Central memory CD4-positive, alpha-beta T cell (primary cell): ENCODE measurements at places on chromosomes 11 and 22.
A peak's percentile ranks its signal among the peaks of the same experiment; 100 is the strongest.

GRCh38 chr22:50674130-50674500, 1.5 kb downstream of the SHANK3 start:
- DNase-seq, result no peak

DNA sequence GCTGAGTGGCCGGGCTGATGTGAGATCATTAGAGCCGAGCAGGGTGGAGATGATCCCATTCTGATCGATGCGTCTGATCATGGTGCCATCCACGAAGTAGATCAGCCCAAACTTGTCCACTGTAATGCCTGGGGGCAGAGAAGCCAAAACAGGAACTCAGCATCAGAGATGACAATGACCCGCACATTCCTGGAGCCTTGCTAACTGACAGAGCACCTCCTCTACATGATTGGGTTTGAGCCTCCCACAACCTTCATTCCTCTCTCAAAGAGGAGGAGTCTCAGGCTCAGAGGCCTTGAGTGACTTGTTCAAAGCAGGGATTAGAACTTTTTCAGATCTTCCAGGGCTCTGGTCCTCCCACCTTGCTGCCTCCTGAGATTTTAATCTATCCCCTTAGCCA, 133.7 kb upstream of the NARS2 start:
- DNase-seq, result no peak

- DNase-seq, result no peak
Measured at GRCh38 chr11:128518493-128519207, 68.7 kb downstream of the ETS1 start.

GRCh38 chr22:47059076-47059475, 296.6 kb downstream of the TBC1D22A start:
- DNase-seq, result no peak

GRCh38 chr11:121723246-121723741, 270.5 kb upstream of the SORL1-AS1 start:
- no peak for DNase-seq

GRCh38 chr11:100766764-100767163, 79.7 kb downstream of the ARHGAP42 start:
- no peak for DNase-seq

DNA sequence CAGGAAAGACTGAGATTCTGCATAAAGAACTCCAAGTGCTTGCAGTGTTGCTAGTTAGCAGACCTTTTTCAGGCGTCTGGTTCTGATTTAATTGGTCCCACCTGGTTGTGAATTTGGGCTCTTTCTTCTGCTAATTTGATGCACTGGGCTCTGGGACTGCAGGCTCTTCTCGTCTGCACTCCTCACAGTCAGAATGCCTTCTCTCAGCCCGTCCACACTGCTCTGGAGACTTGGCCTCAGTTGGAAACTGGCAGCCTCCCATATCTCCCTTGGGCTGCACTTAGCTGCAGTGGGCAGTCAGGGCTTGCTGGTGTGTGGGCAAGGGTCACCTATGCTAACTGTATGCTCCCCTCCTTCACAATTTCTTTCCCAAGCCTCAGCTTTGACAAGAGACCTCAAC, 1.5 kb downstream of the TRIM6 start:
- no peak for DNase-seq

GRCh38 chr22:36829370-36830002, 12.7 kb upstream of the PVALB start:
- no peak for DNase-seq

DNA sequence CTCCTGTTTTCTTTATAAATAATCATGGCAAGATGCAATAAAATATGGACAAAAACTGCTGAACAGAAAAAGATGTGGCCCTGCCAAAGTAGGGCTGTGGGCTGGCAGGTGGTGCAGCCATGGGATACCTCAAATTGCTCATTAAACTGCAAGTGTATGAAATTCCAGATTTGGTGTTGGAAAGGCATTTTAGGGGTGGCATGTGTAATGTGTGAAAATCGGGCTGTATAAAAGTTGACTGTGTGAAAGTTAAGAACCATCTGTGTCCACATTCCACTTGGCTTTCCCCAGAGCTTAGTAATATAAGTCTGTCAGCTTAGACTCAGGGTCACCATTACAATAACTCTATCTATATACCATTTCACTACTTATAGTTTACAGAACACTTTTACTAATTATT, 34.8 kb upstream of the FZD4 start:
- DNase-seq, result no peak

DNA sequence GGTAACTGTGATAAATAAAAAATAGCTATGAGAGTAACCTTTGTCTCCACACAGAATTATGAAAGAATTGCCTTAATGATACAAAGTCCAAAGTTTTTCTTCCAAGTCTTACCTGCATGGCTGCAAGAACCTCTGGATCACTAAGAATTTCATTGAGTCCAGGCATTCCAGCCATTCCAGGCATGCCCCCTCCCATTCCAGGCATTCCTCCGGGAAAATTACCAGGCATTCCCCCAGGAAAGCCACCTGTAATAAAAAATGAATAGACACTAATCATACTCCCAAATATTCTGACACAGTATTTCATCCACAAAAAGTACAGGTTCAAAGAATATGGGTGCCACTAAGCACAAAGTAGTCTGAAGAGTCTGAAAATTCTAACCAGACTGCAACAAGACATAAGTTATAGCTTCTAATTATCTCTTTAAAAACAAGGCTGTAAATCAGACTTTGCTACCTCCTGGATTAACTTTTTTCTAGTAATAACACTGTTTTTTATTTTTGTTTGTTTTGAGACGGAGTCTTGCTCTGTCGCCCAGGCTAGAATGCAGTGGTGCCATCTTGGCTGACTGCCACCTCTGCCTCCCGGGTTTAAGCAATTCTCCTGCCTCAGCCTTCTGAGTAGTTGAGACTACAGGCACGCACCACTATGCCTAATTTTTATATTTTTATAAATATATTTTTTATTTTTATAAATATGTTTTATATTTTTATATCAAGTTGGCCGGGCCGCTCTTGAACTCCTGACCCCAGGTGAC, 8.0 kb upstream of the SLC25A17 start:
- DNase-seq, result no peak

- no peak for DNase-seq
Measured at GRCh38 chr11:12473381-12473780, 96.0 kb downstream of the PARVA start.

DNA sequence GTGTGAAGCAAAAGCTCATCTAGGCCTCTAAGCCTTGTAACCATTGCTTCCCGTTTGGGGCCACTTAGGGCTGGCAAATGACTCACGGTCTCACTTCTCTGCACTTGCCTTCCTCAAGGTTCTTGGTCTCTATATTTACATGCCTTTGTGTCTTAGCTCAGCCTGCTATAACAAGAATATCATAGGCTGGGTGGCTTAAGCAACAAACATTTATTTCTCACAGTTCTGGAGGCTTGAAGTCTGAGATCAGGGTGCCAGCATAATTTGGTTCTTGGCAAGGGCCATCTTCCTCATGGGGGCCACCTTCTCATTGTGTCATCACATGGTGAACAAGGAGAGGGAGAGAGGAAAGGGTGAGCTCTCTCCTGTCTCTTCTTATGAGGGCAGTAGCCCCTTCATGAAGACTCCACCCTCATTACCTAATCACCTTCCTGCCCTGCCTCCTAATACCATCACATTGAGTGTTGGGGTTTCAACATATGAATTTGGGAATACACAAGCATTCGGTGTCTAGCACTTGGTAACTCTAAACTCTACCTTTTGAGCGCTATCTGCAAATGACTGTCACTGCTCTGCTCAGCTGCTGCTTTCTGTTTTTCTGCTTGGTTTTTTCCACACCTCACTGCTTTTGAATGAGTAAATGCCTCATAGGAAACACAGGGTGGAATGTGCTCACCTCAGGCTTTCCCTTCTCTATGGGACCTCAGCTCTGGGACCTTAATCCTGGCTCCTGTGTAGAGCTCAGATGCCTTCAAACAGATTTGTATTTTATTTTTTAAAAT, 16.2 kb upstream of the ME3 start:
- no peak for DNase-seq

DNA sequence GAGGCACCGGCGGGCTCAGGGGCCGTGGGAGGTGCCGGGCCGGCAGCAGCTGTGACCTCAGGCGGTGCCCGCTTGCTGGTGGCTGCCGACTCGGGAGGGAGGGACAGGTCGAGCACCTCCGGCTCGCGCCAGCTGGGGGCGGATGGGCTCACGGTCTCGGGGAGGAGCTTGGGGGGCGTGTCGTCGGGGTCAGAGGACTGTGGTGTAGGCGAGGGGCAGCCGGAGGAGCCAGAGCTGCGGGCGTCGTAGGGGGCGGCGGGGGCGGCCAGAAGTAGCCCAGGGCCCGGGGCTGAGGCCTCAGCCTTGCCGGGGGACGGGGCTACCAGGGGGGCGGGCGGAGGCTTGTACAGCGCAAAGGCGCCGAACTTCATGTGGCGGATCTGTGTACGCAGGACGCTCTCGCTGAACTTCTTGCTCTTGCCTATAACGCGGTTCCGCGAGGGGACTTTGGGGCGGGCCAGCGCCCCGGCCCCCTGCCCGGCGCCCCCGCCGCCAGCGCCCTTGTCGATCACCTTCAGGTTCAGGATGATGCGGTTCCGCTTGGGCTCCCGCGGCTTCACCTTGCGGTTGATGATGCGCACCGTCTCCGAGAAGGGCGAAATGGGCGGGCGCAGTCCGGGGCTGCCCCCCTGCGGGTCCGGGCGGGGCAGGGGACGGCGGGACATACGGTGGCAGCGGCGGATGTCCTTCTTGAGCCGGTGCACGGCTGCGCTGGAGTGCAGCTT, 5.5 kb downstream of the CBX6 start:
- DNase-seq, result no peak

GRCh38 chr11:126523441-126524205, 168.1 kb downstream of the ST3GAL4 start:
- no peak for DNase-seq

GRCh38 chr22:20138868-20139267, 7.3 kb downstream of the ZDHHC8 start:
- no peak for DNase-seq

GRCh38 chr11:8913961-8914660, 3.1 kb downstream of the AKIP1 start:
- peak; percentile 26 for DNase-seq

GRCh38 chr11:129225190-129225589, 33.1 kb upstream of the ARHGAP32 start:
- no peak for DNase-seq

GRCh38 chr11:63918507-63919191, 1.7 kb upstream of the RCOR2 start:
- DNase-seq, result no peak

- DNase-seq, result no peak
Measured at GRCh38 chr11:126546191-126546590, 190.7 kb downstream of the ST3GAL4 start.

- no peak for DNase-seq
Measured at GRCh38 chr11:11978792-11979487, 29.5 kb downstream of the DKK3 start.

- no peak for DNase-seq
Measured at GRCh38 chr22:30902496-30903357, 65.8 kb downstream of the MORC2 start.

GRCh38 chr22:17430412-17430811, 61.2 kb downstream of the CECR2 start:
- DNase-seq, result no peak

- no peak for DNase-seq
Measured at GRCh38 chr11:104928811-104929210, 30.6 kb upstream of the CASP12 start.

GRCh38 chr11:125350206-125351032, 145.6 kb downstream of the FEZ1 start:
- DNase-seq, result no peak

DNA sequence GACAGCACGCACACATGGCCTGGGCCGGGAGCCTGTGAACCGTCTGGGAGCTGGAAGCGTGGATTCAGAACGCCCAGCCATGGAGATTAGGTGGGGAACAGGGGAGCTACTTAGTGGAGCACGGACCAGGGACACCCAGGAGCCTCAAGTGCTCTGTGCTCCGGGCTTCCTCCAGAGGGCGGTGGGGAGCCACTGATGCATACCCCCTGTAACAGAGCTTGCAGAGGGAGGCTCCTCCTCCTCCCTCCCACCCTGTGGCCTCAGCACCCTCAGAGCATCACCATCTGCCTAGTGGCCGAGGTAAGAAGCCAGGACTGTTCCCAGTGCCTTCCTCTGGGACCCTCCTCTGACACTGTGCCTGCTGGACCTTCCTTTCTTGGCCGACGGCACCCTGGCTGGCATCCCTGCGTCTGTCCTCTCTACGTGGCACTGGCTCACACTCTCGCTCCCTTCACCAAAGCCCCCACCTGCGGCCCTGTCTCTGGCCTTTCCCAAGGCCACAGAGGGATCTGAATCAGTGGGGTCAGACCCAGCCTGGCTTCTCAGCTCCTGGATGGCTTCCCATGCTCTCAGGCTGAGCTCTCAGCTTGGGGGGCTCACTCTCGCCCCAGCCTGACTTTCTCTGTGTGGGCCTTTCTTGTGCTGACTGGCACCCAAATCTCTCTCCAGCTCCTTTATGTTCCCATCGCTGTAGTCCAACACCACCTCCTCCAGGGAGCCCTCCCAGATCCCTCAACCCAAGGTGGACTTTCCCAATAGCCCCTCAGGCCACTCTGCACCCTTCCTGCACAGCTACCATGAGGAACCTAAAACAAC, 780.9 kb downstream of the BRD1 start:
- DNase-seq, result no peak

- DNase-seq, result peak; percentile 54
Measured at GRCh38 chr11:61362542-61362875, 335 bp downstream of the TMEM138 start.

- no peak for DNase-seq
Measured at GRCh38 chr11:16242806-16243205, 113.5 kb downstream of the SOX6 start.

DNA sequence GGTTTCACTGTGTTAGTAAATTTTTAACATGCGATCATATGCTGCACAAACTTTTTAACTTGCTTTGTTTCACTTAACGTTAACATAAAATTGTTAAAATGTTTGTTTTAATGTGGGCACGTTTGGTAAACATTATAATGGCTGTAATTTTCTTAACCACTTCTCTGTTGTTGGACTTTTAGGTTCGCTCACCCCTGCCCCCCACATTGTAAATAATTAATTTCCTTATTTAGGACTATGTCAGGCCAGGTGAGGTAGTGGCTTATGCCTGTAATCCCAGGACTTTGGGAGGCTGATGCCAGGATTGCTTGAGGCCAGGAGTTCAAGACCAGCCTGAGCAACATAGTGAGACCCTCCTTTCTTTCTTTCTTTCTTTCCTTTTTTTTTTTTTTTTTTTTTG, 6.7 kb upstream of the DIXDC1 start:
- DNase-seq, result no peak

DNA sequence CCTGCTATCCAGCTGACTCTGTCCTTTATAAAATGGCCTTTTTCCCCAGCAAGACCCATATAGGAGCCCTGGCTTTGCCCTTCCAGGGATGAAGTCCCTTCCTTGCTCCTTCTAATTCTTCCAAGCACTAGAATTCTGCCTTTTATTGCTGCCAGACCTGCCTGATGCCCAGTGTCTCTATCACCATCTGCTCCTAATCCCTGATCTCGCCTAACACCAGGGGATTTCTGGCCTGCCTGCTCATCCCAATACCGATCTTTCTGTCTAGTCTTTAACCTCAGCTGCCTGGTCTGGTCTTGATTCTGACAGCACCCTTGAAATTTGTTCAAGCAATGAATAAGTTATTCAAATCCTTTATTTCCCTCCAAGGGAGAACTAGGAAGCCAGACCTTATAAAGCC, 150.2 kb downstream of the SPON1 start:
- no peak for DNase-seq

GRCh38 chr11:87454241-87454640, 416.5 kb downstream of the TMEM135 start:
- DNase-seq, result no peak

GRCh38 chr22:38401336-38402084, 53.5 kb downstream of the KCNJ4 start:
- DNase-seq, result no peak
